ENCODE measurements at places on chromosomes 5 and 9.

DNA sequence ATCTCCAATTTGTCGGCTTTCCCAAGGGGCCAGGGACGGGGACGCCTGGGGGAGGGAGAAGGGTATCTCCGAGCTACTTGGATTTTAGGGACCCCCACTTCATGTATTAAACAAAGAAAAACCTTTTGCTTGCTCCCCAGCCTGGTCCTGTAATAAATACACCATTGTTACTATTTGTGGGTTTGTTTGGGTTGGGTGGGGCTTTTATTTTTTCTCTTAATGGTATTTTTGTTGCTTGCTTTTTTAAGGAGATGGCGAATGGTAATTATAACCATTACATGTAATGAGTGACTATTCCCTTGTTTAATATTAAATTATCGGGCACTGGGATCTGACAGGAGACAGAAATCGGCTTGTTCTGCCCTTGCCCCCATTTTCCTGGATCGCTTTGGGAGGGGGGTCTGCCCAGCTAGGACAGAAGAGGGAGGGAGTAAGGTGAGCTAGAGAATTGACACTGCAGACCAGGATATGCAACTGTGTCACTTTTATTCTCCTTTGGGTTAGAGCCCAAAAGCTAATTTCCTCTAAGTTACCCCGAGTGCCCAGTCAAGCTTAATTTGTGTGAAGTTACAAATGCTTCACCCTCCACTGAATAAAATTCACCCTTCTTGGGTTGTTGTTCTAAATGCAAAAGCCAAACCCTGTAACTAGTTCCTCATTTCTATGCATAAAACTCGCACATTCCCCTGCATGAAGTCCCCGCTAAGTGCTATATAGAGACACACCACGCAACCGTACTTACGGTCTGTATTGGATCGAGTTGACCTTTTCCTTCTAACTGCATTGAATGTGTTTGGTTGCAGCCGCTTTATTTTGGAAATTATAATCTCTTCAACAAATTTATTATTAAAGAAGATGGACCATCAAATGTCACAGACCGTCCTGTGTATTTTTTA lies 1.6 kb upstream of the ZNF608 start:
- no peak for DNase-seq

DNA sequence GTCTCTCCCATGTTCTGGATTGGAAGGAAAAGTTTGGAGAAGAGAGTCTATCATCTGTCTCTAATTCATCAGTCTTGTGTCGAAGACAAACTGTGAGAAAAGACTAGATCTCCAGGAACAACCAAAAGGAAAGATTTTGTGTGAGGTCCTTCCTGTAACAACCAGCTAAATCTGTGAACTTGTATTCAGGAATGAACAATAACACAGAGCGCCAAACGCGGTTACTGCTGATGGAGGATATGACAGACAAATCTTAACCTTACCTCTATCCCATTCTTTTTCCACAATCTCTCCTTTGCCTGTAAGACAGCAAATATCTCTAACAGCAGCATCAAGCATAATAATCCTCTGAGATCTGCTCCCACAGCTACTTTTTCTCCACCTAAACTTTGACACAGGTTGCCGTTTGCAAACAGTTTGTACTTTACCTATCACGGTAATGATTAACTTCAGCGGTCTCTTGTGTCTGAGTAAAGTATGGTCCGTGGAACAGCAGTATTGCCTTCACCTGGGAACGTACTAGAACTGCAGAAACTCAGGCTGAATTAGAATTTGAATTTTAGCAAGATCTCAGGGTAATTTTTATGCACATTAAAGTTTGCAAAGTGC lies 387.6 kb downstream of the ELAVL2 start:
- no peak for DNase-seq

- no peak for DNase-seq
Measured at GRCh38 chr5:91419571-91420537, 36.7 kb upstream of the ARRDC3 start.

- DNase-seq: no peak
Measured at GRCh38 chr9:122393284-122393983, 22.6 kb downstream of the PTGS1 start.

- no peak for DNase-seq
Measured at GRCh38 chr9:92493749-92494387, 11.6 kb upstream of the ASPN start.

- DNase-seq: no peak
Measured at GRCh38 chr5:122352331-122352730, 40.3 kb downstream of the SNCAIP start.

GRCh38 chr9:86589273-86589672 lies 235.1 kb upstream of the TUT7 start:
- DNase-seq: no peak

- no peak for DNase-seq
Measured at GRCh38 chr9:106417685-106418084, 445.3 kb upstream of the ZNF462 start.

DNA sequence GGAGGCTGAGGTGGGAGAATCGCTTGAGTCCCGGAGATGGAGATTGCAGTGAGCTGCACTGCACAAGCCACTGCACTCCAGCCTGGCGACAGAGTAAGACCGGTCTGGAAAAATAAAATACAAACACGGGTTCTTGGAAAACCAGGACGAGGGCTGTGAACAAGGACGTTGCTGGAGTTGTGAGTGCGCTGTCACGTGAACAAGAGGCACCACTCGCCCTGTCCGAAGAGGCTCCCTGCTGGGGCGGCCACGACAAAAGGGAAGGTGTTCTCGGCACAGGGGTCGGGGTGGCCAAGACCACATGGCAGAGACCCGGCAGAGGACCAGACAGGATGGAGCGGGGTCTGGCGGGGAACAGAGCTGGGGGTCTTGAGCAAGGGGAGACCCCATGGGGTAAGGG lies 30.6 kb upstream of the UBAC1 start:
- DNase-seq: no peak
